ENCODE measurements at places on chromosomes 12 and 14. TPM values are rescaled to one million over a fixed set of nuclear protein-coding genes. Genes with fewer than 3 reads are reported as not detected.

Gene VEZT
- 36.4 TPM for total RNA-seq

- no peak for DNase-seq
Observed at GRCh38 chr12:131613678-131614077, 97.2 kb upstream of the SFSWAP start.

Gene SERPINA12
- not detected for total RNA-seq

Gene INHBC
- not detected for total RNA-seq

Gene SMCO2
- not detected for total RNA-seq

DNA sequence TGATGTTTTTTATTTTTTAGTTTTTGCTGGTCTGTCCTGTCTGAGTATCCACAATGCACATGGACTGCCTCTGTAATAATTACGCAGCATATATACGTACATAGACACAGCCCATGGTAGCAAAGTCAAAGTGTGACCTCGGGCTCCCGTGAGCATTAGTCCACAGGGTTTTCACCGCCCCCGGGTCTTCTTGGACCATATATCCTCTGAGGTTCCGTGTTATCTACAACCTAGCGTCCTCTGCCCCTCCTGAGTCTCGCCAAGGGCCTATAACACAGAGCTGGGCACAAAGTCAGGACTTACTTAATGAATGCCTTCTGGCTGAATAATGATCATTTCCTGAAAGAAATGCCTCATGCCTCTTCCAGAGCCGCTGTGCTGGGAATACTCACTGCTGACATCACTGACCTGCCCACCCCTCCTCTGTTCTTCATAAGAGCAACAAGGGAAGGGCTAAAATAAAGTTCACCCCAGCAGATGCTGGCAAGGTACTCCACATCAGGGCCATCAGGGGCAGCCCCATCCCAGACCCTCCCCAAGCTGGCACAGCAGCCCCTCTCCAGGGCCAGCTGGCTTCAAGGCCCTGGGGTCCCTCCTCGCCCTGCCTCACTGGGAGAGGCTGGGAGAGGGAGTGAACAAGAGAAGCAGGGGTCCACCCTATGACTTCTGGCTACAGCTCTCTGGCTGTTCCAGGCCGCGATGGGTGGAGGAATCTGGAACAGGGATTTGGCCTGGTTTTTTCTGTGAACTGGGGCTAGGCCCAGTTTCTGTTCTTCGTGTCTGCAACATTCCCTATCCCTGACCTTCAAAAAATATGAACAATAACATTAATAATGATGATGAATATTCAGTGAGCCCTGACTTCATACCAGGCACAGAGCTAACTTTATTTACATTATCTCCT, 7.9 kb downstream of the HDAC7 start:
- DNase-seq: no peak

Gene KLRD1
- 1.1 TPM for total RNA-seq

GRCh38 chr12:106275458-106275857, 27.1 kb upstream of the TCP11L2 start:
- peak; percentile 74 for DNase-seq

DNA sequence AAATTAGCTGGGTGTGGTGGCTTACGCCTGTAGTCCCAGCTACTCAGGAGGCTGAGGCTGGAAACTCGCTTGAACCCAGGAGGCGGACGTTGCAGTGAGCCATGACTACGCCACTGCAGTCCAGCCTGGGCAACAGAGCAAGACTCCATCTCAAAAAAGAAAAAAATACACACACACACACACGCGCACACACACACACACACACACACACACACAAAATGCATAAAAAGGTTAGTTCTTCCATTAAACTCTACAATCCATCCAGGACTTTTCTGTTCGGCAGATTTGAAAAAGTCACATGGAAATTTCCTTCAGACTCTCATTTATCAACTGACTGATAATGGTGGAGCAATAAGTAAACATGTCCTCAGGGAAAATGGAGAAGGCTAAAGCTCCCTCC, 9.2 kb upstream of the VPS33A start:
- no peak for DNase-seq

Gene CEP128
- total RNA-seq: 4.4 TPM

DNA sequence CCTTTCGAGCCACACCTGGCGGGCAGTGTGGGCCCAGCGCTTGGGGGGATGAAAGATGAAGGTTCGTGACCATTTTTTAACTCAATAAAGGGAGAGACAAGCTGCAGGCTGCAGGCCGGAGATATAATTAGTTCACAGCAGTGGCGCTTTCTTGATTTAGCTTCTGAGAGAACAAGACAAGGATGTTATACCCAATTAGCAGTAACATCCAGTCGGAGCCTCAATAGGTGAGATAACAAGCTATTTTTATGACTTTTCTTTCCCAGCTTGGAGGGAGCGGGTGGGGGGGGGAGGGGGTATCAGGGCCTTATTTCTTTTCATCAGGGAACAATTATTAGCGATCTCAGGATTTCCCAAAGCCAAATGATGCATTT, 9.1 kb downstream of the FAM222A start:
- no peak for DNase-seq

Gene PAH
- 1.3 TPM for total RNA-seq

DNA sequence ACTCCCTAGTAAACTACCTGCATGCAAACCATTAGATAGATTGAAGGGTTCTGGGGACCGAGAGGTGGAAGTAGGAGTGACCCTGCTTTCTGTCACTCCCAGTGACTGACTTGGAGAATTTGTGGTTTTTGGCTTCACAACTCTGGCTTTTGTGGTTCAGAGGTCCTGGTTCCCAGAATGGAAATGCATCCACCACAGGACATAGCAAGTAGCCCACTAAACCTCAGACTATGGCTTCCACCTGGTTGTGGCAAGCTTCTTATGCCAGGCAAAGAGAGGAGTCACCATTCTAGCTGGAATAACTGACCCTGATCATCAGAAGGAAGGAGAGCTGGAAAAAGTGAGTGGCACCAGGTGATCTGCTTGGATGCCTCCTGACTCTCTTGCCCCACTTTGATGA, 162.4 kb upstream of the TMEM260 start:
- DNase-seq: no peak

GRCh38 chr12:62817556-62818271, 117.2 kb downstream of the PPM1H start:
- no peak for DNase-seq

DNA sequence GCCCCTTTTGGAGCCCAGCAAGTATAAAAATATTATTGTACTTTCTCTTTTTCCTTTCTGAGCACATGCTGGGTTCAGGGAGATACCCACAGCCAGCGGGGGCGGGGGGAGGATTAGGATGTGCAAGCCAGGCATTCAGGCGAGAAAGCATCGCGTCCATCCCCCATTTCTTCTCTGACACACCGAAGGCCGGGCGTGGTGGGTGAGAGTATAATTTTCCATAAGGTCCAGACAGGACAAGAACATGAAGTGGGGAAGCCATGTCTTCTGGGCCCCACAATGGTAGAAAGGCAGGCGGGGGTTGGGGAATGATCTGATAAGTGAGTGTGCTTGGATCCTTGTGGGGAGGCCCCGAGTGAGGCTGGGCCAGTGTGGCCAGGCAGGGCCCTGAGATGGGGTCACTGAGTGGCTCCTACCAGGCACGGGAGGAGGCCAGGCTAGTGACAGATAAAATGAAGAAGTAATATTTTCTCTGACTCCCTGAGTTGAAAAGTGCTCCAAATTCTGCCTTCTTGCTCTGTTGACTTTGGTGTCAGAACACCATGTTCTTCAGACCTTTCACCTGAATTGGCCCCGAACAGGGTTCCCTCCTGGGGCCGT, 10.7 kb upstream of the LRTM2 start:
- no peak for DNase-seq

Gene ASIC1
- total RNA-seq: 1.0 TPM

DNA sequence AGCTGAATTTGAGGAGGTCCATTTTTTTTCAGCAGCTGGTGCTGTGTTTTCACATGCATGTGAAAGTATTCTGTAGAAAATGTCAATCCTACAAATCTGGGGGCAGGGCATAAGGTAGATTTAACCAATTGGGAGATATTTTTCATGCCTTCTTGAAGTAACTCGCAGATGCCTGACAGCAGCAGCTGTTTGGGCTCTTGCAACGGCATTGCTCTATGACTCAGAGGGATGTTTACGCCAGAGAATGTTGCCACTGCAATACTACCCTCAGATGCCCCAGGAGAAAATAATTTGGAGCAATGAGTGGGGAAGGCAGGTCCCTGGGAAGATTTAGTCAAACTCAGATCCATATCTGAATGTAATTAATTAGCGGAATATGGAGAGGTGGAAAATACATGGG, 42.5 kb upstream of the MYBPC1 start:
- no peak for DNase-seq

GRCh38 chr12:132069336-132069985, 74.7 kb downstream of the DDX51 start:
- DNase-seq: no peak

Gene ACSM4
- not detected for total RNA-seq

DNA sequence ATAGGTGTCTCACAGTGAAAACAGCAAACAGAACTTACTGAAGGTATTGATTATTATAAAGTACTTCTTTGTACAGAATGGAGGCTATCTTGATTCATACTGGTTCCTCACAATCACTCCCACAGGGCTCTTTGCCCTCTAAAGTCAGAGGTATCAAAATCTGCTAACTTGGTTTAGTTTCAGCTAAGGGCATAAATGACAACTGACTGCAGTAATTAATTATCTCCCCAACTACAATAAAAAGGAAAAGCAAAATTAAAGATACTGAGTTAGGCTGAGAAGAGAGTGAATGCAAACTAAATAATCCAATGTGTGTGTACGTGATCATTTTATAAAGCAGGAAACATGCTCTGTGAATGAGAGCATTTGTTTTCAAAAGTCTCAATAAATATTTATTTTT, 338.7 kb downstream of the ACSS3 start:
- DNase-seq: no peak

DNA sequence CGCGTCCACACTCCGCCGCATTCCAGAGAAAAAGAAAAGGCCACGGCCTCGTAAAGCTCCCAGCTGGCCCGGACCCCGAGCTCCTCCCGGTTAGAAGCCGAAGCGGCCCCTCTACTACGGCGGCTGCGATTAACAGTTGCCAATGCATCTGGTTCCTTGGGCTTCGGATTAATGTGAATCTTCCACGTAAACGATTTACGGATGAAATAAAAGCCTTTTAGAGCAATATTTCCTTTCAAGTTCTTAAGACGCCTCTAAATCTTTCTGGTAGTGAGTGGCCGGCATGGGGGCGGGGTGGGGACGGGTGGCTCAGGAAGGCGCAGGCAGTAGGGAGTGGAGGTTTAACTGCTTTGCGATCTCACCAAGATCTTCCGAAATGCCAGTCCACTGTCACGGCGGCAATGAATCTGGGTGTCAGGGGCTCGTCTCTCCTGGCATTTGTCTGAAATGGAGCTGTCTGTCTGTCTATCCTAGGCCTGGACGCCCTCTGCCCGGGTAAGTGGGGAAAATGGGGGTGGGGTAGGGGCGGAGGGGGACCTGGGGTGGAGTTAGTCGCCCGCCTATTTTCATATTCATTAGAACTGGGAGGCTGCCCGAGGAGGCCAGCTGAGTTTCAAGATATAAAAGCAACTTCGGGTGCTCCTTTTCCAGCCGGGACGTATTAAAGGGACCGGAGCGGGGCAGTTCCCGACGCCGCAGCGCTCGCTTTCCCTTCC, 413 bp upstream of the ALX1 start:
- DNase-seq: no peak

DNA sequence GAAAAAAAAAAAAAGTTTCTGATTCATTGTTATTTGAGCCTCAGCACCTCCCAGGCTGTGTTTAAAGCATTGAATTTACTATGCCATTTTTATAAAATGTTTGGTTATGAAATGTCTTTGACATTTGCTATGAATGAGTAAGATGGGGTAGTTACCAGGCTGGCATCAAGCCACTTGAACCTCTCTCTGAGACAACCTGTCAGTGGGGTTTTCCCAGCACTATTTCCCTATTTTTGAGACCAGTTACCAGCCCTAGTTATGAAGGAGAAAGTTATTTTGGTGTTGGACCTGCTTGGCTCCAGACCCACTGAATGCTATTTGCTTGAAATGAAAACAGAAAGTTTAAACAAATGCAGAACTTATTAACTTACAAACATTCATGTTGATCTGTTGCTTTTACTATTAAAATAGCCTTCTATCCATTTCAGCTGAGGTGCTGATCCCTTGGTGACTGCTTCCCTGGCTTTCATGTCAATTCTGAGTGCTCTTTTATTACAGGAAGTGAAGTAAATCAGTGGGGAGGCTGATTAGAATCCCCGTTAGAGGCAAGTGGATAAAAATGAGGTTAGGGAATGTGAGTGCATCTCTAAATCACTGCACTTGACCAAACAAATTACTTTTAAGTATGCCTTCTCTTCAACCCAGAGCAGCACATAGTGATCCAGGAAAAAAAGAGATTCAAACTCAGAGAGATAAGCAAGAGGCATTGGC, 37.8 kb downstream of the LLPH start:
- no peak for DNase-seq

Gene CD163
- total RNA-seq: 25.3 TPM

Gene AHNAK2
- total RNA-seq: 21.5 TPM

DNA sequence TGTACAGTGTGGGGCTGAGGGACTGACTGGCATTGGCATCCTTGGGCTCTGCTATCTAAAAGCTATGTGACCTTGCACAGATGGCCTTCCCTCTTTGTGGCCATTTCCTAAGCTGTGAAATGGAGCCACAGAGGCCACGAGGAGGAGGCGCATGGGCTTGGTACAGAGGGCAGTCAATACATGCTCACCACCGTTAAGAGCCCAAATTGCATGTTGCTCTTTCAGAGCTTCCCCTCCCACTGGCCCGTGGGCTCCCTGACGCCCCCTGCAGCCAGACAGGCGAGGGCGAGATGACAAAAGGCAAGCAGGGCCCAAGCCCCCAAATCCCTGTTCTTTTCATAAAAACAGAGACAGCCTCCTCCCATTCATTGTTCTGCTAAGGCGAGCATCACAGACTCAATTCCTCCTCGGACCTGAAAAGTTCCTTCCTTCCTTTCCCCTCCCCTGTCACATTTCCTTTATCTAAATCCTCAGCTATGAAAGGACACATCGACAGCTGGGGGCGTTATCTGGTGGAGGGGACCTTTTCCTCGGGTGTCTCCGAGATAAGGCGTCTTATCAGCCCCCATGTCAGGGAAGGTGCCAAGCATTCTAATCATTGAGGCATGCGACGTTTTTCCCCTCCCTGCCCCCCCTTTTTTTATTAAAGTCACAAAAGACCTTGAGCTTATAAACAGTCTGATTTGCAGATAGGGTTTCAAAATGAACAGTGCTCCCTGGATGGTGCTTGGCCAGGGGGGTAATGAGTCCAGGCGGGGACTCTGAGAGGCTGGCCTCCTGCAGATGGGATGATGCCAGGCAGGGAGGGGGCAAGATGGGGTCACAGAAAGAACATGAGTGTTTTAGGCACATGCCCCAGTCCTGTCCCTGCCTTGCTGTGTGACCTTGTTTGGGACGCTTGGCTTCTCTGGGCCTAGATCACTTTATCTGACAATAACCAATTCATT, 26.4 kb downstream of the FAM222A start:
- DNase-seq: no peak

GRCh38 chr12:106771425-106771824, 3.1 kb upstream of the RIC8B start:
- DNase-seq: no peak

Measured in colonic mucosa (tissue), 4 donors.